ENCODE measurements at places on chromosomes 7 and 10.

GRCh38 chr7:25259487-25260243 lies 31.4 kb upstream of the NPVF start:
- peak; percentile 42 for DNase-seq

- DNase-seq, result no peak
Measured at GRCh38 chr10:47291682-47292081, 8.3 kb upstream of the GDF10 start.

- no peak for DNase-seq
Measured at GRCh38 chr7:67854221-67855178, 857.9 kb downstream of the TYW1 start.

- no peak for DNase-seq
Measured at GRCh38 chr10:123669886-123670285, 3.7 kb downstream of the GPR26 start.
